ENCODE measurements at places on chromosomes 1 and 21.

- DNase-seq, result no peak
Measured at GRCh38 chr1:175564119-175564518, 179.3 kb downstream of the TNR start.

- DNase-seq, result peak; percentile 27
Measured at GRCh38 chr1:200971955-200972711, 51.4 kb downstream of the KIF21B start.

GRCh38 chr1:147379889-147380288 lies 137.4 kb downstream of the CHD1L start:
- DNase-seq, result no peak

GRCh38 chr1:10733474-10734366 lies 62.7 kb downstream of the CASZ1 start:
- DNase-seq, result no peak

DNA sequence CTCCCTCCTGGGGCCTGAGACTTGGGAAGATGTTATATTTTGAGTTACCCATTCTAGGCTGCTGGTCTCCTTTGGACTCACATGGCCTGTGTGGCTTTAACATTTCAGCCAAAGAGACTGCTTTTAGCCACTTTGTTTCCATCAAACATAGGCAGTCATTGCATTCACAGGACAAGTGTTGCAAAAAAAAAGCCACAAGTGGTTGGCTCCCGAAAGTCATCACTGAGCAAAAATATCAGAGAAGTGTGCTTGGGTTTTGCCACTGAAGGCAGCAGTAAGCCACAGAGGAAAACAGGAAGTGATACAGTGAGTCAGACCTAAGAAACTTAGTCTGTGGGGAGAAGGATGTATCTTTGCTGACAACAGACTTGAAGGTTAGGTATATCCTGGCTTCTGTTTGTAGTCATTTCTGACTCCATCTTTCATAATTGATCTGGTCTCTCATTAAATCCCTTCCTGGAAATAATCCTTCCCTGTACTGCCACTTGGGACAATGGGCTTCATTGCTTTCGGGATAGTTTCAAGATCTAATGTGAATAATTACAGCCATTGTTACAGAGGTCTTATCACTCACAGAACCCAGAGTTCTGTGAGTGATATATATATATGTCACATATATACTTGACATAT lies 80.9 kb downstream of the COLGALT2 start:
- DNase-seq, result peak; percentile 92

- DNase-seq, result no peak
Measured at GRCh38 chr1:19153169-19153568, 56.9 kb downstream of the UBR4 start.

- no peak for DNase-seq
Measured at GRCh38 chr1:154855186-154855851, 14.8 kb downstream of the KCNN3 start.

- DNase-seq, result peak; percentile 9
Measured at GRCh38 chr1:226482975-226483700, 65.4 kb upstream of the STUM start.

DNA sequence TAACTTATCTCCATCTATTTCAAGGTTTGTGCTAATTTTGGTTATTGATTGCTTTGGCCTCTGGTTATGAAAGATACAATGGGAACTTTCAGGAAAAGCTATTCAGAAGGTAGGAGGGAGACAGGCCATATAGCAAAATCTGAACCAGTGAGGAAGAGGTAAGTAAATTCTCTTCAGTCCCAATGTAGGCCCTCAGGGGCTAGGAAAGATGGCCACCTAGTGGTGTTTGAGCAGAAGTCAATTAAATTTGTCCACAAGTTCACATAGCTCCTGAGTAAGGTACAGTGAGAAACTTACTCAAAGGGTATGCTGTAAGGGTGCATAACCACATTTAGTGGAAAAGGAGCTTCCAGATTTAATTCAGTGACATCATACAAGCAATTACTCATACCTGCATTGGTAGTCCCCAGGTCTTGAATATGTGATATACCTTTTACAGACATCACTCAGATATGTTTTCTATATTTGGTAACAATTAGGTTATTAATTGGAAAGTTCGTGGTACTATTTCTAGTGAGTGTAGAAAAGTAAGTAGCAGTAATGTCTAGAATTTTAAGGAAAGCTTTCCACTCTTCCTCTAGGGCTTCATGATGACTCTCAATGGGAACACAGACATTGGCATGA lies 21.4 kb upstream of the FMO1 start:
- DNase-seq, result peak; percentile 64

DNA sequence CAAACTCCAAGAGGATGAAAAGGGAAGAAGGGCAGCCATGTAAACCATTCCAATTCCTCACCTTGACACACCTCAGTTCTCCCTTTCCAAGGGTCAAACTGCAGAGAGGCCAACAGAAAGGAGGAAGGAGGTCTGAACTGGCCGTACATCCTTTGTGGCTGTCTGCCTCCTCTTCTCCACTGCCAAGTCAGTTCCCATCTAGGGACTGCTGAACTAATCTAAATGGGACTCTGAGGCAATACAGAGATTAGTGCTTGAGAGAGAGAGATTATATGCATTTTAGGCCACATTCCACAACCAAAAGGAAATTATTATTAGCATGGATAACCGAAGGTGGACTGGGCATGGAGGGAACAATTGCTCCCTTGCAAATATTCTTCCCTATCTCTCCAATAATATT lies 2.7 kb downstream of the ARHGEF11 start:
- DNase-seq, result peak; percentile 62

GRCh38 chr1:19484798-19485361 lies 459 bp downstream of the CAPZB start:
- no peak for DNase-seq

- no peak for DNase-seq
Measured at GRCh38 chr1:232413674-232414073, 216.3 kb downstream of the SIPA1L2 start.

DNA sequence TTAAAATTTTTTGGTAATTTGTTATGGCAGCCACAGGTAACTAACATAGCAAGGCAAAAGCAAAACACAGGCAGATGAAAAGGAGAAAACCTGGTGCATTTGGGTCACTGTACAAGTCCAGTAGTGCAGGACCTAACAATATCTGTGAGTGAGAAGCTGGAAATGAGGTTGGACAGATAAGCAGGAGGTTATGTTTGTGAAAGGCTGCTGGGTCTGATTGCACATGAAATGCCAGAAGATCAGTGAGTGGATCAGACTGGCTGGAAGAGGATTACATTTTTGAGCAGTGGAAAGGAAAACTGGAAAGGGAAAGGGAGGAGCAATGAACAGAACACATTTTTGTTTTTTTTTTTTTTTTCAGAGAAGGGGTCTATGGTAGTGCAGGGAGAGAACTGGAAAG lies 73.6 kb downstream of the CYYR1 start:
- no peak for DNase-seq

DNA sequence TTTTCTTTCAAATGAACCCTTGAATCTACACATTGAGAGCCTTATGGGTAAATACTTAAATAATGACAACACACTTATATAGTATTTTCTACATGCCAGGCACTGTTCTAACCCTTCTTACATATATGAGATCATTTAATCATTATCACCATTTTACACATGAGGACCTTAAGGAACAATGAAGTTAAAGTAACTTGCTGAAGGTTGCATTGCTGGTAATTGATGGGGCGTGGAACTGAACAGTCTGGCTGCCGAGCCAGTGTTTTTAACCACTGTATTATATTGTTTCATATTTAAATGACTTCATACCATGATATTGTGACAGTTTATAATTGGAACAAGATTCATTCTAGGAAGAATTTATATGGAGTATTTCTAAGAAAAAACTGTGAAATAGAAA lies 111.9 kb upstream of the TENT5C start:
- no peak for DNase-seq

DNA sequence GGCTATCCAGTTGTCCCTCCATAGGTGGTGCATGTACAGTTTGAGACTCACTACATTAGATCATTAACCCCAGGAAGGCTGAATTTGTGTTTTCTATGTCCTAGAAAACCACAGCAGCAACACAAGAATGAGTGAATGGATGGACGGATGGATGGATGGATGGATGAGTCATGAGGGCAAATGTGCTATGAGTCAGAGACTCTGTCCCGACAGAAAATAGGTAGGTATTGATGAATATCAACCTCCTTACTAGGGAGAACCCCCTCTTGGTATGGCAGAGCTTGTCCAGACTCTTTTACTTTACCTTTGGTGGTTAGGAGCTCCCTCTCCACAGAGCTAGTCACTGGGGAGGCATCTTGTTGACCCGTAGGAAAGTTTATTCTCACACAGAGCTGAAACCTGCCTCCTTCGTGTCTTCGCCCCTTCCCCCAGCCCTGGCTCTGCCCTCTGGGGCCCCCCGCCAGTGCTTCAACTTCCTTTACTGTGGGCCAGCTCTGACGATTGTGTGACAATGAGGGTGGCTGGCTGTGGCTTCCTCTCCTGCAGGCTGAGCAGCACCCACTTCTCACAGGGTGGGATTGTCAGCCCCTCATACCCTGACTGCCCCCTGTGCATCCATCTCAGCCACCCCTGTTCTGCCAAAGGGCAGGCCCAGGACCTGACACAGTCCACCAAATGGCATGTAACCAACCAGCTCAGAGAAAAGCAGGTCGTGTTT lies 145.2 kb downstream of the FOXD2 start:
- DNase-seq, result no peak

DNA sequence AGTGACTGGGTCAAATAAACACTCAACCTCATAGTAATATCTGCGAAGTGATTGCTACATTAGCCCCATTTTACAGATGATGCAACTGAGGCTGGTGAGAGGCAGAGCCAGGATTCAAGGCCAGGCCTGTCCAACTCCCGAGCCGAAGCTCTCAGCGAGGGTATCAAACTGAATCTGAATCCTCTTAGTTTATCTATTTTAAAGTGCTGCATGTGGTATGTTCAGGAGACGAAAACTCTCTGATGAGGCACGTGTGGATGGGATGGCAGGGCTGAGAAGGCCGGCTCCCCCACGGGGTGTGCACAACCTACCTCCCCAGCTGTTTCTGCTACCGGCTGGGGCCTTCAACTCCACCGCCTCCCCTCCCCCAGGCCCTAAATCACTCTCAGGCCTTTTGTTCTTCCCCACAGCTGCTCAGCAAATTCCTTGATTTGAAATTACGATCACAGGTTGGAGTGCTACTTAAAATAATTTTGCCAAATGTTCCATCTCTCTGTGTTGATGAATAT lies 171.8 kb downstream of the TOMM20 start:
- DNase-seq, result peak; percentile 64

DNA sequence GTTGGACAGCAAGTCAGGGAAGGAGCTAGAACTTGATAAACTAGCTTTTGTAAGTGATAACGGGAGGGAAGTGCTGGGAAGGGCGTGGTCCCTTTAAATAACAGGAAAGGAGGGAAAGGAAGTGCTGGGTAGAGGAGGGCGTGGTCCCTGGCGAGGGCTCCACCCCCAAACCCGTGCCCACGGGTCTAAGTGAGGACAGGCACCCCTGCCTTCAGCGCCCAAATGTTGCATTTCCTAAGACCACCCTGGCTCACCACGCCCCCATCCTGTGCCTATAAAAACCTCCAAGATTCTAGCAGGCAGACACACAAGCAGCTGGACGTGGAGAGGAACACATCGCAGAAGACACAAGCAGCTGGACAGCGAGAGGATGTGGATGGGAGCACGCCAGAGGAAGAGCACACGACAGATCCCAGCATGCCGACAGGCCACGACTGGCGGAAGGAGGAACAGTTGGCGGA lies 58.5 kb downstream of the PALMD start:
- DNase-seq, result no peak
